ENCODE measurements at places on chromosomes 1 and 21.
A peak's percentile ranks its signal among the peaks of the same experiment; 100 is the strongest.

DNA sequence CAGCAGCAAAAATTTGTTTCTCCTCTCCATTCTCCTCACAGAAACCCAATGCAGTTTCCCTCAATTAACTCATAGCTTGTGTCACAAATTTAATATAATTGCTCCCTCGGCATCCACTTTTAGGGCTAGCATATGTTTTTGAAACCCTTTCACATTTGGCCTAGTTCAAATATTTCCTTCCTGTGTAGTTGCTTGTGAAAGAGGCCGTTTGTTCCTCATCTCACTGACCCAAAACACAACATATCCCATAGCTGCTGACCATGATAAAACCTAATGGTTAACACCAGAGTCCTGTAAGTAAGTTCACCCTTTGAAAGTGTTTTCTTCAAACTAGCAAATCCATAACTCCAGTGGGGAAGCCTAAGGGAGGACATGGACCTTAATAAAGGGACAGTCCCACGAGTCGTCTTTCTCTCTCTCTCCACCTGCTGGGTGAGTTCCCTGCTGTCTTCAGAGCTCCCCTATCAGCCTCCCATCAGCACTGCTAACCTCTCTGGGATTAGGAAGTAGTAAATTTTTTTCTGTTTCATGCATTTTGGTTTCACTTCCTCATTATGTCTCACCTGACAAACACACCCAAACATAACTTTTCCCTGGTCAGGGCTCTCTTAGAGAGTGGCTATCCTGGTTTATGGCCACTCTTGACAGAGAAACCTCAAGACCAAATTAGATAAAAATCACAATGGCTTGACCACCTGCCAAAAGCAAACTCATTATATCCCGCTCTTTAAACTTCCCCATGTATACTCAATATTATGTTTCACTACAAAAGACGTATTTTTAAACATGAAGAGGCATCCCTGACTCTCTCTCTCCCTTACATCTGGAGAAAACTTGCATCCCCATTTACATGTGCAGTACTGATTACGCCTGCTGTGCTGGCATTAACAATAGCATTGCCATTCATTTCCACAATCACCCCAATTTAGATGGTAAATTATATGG lies 177.7 kb upstream of the HP1BP3 start:
- DNase-seq = no peak

- DNase-seq = no peak
These were observed 1.0 kb downstream of the RAB7B start for GRCh38 chr1:206002160-206002559.

GRCh38 chr21:44994047-44994694 lies 54.3 kb downstream of the SLX9 start:
- no peak for DNase-seq

GRCh38 chr1:178752891-178753290 lies 27.8 kb downstream of the RALGPS2 start:
- DNase-seq = no peak

- no peak for DNase-seq
These were observed 122.8 kb upstream of the USP24 start for GRCh38 chr1:55337801-55338447.

DNA sequence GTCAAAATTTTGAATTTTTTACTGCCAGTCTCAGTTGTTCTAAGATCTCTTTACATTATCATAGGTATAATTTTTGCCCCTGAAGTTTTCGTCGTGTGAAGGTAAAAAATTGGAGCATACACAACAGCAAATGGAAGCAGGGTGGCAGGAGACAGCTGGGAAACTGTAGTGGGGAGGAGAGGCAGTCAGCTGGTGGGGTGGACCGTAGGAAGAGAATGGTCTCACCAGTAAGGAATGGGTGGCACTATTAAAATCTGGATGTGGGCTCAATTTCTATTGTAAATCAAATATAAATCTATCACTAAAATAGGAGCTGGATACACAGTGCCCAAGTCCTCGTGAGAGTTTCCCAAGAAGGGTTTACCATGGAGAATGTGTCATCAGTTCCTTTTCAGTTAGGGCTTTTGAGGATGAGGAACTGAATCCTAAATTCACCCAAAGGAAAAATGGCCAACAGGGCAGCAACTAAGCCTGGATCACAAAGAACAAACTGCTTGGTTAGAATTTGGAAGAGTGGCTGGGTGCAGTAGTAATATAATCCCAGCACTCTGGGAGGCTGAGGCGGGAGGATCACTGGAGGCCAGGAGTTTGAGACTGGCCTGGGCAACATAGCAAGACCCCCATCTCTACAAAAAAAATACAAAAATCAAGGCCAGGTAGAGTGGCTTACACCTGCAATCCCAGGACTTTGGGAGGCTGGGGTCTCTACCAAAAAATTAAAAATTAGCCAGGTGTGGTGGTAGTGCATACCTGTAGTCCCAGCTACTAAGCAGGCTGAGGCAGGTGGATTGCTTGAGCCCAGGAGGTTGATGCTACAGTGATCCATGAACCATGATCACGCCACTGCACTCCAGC lies 10.5 kb upstream of the IRF2BP2 start:
- no peak for DNase-seq

GRCh38 chr1:17539477-17540254 lies at the start of gene ARHGEF10L:
Gene ARHGEF10L, plus strand, starts transcription at chr1:17539698. Its CDS starts 40,898 bp downstream, at chr1:17580596.
- DNase-seq = no peak

- no peak for DNase-seq
These were observed 62.5 kb downstream of the NDUFS5 start for GRCh38 chr1:39088658-39089057.

DNA sequence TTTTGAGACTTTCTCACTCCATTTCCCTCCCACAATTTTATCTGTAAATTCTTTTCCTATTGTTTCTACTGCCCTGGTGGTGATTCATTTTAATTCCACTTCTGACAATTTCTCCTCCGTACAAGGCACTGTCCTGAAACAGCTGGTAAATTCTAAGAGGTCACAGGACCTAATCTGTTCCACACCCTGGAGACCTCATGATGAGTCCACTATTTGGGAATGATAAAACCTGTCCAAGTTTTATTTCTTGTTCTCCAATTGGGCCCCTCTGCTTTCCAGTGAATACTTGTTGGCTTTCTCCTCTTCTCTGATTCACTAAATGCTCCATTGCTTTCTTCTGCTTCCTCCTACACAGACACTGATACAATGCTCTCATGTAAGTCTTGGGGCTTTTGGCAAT lies 343.1 kb upstream of the DUSP10 start:
- DNase-seq = no peak

- DNase-seq = no peak
These were observed 50.3 kb upstream of the USP1 start for GRCh38 chr1:62386351-62387121.

DNA sequence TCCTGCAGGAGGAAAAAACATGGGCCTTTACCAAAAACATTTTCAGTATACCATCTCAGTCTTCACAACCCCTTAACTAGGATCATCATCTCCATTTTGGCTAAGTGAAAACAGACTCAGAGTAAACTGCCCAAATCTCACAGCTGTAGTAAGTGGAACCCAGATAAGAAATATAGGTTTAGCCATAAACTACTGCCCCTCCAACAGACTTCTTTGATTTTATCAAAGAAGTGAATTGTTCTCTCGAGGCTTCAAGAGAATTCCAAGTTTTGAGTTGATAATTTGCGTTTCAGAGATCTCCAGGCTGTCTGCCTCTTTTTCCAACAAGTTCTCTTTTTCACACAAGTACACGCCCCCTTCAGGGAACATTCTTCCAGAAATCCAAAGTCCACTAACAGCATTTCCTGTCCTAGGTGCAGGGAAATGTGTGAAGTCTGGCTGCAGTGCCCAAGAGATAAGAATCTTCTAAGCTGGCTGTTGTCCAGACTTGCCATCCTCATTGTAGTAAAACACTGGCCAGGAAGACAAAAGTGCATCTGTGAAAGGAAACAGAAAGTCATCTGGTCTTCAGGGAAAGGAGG lies 30.8 kb downstream of the RNF19B start:
- DNase-seq = no peak

DNA sequence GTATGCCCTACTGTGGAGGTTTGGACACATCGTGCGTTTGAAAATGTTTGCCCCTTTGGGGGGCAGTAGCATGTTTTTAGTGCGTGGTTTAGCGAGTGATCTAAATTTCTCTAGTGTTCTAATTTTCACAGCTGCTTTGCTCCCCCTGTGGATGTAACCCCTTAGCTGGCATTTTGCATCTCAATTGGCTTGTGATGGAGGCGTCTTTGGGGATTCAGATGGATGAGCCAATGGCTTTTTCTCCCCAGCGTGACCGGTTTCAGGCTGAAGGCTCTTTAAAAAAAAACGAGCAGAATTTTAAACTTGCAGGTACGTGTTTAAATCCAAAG lies 836 bp downstream of the CDC7 start:
- no peak for DNase-seq

GRCh38 chr1:244920911-244921761 lies 56.8 kb upstream of the HNRNPU start:
- no peak for DNase-seq

DNA sequence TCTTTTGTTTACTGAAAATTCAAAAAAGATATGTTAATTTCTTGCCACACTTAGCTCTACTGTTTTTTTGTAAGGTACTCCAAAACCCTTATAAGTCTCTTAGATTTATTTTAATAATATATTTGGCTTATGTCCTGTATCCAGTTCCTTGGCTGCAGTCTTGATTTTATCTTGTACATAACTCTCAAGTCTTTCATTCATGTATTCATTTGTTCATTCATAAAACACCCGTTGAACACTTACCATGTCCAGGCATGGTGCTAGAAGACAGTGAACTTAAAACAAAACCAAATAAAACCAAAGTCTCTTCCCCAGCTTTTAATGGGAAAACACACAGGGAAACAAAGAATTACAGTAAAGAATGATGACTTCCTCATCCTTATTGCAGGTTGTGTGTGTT lies 215.8 kb downstream of the FGGY start:
- no peak for DNase-seq

GRCh38 chr21:26659182-26659581 lies 86.1 kb upstream of the CYYR1 start:
- DNase-seq = no peak

GRCh38 chr1:209150114-209150513 lies 433.4 kb upstream of the CAMK1G start:
- DNase-seq = no peak

- peak; percentile 85 for DNase-seq
These were observed 45.8 kb upstream of the CRNN start for GRCh38 chr1:152459596-152460528.

- no peak for DNase-seq
These were observed 10.6 kb upstream of the XCL1 start for GRCh38 chr1:168565825-168566224.

DNA sequence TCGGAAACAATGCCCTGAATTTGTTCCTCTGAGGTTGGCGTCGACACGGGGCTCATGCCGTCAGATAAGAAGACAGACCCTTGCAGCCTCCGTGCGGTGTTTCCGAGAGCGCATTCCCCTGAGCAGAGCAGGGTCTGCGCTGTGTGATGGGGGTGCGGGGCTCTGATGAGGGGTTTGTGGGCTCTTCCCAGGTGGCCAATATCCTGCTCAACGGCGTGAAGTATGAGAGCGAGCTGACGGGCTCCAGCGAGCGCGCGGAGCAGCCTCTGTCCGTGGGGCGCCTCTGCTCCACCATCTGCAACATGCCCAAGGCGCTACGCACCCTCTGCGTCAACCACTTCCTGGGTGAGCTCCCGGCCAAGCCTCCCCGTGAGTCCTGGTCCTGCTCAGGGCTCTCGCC lies 17.3 kb downstream of the SLC45A1 start:
- no peak for DNase-seq

- DNase-seq = peak; percentile 27
These were observed 41.0 kb downstream of the RXRG start for GRCh38 chr1:165403835-165404482.

DNA sequence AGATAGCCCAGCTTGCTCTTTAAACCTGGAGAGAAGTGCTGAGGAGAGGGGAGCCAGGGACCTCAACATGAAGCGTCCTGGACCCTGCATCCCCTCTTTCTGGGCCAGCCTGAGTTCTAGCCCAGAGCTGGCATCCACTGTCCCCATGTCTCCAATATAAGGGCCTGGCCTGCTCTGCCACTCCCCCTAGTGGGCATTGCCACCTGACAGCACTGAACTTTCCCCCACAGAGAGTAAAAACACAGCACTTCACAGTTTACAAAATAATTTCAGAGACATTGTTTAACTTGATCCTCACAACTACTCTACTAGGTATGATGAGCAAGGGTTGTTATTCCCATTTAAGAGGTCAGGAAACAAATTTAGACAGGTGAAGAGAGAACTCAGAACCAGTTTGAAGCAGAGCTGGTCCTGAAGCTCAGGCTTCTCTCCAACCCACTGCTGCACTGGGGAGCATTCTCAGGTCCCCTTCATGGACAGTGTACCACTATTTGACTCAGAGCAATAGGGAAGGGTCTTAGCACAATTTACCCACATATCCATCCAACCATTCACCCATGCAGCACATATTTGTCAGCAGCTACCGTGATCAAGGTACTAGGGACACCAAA lies 151.2 kb downstream of the DMRTA2 start:
- DNase-seq = no peak

DNA sequence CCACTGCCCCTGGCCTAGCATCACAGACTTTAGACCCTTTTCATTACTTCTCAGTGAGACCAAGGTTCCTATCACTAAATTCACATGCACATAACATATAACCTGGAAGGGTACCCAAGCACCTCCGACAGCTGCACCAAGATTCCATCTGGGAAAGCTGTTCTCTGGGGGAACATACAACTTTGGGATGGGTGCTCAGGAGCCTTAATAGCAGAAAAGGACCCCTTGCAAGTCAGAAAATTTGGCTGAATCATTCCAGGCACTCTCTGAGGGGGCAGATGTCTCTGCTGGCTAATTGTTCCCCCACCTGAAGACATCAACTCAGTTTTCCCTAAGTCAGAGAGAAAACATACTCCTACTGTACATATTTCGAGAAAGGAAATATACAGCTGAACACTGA lies 41.3 kb upstream of the PSEN2 start:
- no peak for DNase-seq

GRCh38 chr1:225811622-225812487 lies 1.9 kb downstream of the EPHX1 start:
- no peak for DNase-seq

DNA sequence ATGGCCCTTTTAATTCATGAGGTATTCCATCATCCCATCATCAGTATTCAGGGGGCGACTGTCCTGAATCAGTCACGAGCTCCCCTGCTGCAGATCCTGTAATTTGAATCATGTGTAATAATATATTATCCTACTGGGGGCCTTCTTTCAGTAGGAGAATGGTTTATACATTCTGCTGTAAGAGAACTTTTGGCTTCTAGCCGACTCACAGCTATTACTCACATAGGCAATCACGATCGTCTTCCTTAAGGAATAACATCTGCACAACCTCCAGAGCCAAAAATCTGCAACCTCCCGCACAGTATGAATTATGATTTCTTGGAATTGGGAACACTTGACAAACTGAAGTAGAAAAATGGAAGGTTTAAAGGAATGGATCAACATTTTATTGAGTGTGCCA lies 343.0 kb downstream of the USP25 start:
- DNase-seq = no peak

- peak; percentile 69 for DNase-seq
These were observed 2.9 kb upstream of the HTR6 start for GRCh38 chr1:19661721-19662228.

- DNase-seq = no peak
These were observed 2.5 kb upstream of the GBP4 start for GRCh38 chr1:89201106-89201794.

Measured in CD4-positive, alpha-beta T cell treated with Interleukin-17A for 4 hours (primary cell).